Hematopoietic multipotent progenitor cell treated with erythropoietin and hydrocortisone succinate and interleukin-3 and kit ligand, for 4 days (in vitro differentiated cells): ENCODE measurements at places on chromosomes 2 and 18.
A peak's percentile ranks its signal among the peaks of the same experiment; 100 is the strongest.

GRCh38 chr2:238970553-238971081, 122.7 kb downstream of the TWIST2 start:
- DNase-seq, result peak; percentile 67

- no peak for DNase-seq
Measured at GRCh38 chr2:146992466-146992865, 852.4 kb upstream of the ACVR2A start.

- DNase-seq, result no peak
Measured at GRCh38 chr2:63662028-63662804, 73.5 kb downstream of the MDH1 start.

GRCh38 chr2:74497777-74498499, 1.5 kb downstream of the LBX2 start:
- DNase-seq, result peak; percentile 56

GRCh38 chr2:99607454-99607853, 117.6 kb upstream of the REV1 start:
- no peak for DNase-seq

- no peak for DNase-seq
Measured at GRCh38 chr2:198490748-198491147, 686.4 kb downstream of the PLCL1 start.

GRCh38 chr2:219298759-219299371, 10.3 kb downstream of the PTPRN start:
- peak; percentile 91 for DNase-seq

DNA sequence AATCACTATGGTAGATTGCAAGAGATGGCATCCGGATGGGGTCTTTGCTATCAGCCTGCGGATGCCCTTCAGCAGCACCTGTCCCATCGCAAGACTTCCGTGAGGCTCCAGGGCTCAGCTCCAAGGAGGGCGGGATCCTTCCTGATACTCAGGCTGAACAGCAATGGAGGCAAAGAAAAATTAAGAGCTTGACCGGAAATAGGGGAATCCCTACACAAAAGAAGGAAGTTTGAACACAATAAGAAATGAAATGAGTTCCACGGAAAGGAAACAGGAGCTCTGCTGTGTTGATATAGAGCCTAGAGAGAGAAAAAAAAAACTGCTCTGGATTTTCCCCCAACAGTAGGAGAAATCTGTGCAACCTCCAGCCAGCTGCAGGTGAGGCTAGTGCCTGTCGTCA, 91.9 kb downstream of the ARL4C start:
- DNase-seq, result no peak

GRCh38 chr2:214005337-214005736, 405.5 kb upstream of the VWC2L start:
- no peak for DNase-seq

DNA sequence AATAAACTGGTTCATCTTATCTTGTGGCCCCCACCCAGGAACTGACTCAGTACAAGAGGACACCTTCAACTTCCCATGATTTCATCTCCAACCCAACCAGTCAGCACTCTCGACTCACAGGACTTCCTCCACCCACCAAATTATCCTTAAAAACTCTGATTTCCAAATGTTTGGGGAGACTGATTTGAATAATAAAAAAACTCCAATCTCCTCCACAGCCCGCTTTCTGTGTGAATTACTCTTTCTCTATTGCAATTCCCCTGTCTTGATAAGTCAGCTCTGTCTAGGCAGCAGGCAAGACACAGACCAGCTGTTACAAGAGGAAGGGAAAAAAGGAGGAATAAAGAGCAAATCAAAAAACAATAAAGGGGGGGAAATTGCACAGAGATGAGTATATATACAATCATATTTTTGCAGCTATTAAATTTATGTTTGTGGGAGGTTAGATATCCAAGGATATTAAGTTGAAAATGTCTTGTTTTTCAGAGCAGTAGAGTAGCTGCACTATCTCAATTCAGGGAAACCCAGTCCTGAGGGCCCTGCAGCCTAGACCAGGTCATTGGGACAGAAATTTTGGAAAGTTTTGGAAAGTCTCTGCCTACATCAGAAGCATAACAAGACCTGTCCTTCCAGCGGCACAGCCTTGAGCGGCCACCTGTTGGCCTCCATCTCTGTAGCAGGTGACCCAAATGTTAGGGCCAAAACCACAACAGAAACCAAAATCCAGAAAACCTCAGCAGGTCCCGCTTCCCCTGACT, 32.8 kb upstream of the SIGLEC15 start:
- DNase-seq, result no peak

DNA sequence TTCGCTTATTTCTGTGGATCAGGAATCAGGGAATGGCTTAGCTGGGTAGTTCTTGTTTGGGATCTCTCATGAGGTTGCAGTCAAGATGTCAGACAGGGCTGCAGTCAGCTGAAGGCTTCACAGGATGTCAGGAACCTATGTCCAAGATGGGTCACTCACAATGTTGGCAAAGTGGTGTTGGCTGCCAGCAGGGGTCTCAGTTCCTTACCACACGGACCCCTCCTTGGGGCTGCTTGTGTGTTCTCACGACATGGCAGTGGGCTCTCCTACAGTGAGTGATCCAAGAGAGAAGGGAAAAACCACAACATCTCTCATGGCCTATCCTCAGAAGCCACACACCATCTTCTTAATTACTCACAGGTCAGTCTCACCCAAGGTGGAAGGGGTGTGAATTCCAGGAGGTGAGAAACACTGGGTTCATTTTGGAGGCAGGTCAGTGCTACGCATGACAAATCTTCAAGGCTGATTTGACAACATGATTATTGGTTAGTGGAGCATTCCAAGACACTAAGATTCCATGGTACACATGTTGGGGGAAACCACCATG, 1.3 kb upstream of the ANTXR1 start:
- no peak for DNase-seq

GRCh38 chr2:79368116-79368630, 144.7 kb upstream of the CTNNA2 start:
- DNase-seq, result no peak

GRCh38 chr2:195105581-195105980, 551.4 kb upstream of the SLC39A10 start:
- no peak for DNase-seq

DNA sequence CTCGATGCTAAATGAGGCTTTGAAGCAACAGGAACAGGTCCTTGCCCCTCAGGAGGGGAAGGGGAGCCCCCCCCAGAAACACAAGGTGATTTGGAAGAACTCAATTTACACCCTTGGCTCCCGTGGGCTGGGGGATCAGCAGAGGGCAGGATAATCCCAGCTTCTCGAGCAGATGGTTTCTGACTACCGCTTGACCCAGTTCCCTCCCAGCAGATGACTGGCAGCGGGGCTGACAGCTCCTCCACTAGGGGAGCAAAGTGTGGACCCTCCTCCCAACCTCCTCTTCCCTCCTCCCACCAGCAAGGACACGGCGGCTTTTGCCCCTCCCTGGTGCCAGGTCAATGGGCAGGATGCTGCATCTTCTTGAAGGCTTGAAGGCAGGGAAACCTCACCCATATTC, 3.5 kb upstream of the INHBB start:
- DNase-seq, result no peak

DNA sequence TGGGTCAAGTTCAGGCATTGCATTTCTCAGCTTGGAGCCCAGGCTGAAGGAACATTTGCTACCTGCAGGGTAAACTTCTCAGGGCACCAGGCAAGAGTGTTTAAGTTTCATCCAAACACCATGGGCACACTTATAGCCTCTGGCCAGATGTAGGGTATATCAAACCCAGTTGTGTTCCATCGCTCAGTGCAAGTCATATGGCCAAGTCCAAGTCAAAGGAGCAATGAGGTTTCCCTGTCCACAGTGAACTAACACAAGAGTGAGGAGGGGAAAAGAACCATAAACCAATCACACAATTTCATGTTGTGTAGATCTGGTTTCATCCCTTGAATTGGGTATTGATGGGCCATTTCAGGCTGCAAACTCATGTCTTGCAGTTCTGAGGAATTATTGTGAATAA, 107.2 kb downstream of the SOX11 start:
- no peak for DNase-seq

GRCh38 chr2:85802354-85803103, 48.7 kb downstream of the ATOH8 start:
- no peak for DNase-seq

DNA sequence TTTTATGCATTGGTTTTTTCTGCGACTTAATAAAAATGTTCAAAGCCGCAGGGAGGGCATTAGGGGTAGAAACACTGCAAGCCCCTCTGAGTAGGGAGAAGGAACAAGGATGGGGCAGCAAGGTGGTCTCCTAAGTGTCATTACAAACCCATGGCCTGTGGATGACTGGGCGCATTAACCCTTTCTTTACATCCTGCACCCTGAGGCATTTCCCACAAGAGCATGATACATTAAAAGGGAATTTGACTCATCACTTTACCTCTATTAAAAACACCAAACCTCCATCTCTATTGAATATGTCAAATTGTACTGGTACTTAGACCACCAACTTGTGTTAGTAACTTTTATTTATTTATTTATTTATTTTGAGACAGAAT, 112.5 kb downstream of the VIT start:
- no peak for DNase-seq

DNA sequence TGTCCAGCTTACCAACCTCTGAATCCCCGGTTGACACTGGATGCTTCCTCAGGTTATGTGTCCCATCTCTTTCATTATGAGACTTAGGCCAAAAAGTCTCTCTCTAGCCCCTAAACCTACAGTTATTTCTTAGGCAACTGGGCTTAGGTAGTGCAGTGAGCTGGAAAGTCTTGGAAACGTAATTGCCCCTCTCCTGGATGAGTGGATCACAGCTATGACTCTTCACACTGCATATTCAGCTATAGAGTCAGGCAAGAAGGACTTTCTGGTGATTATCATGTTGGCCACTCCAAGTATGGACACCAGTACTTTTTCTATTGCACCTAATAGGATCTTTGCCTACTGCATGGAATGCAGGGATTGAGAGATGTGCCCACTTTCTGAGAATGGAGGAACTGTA, 458.3 kb upstream of the CELF4 start:
- DNase-seq, result no peak

GRCh38 chr2:10901160-10901939, 10.4 kb upstream of the KCNF1 start:
- DNase-seq, result no peak

DNA sequence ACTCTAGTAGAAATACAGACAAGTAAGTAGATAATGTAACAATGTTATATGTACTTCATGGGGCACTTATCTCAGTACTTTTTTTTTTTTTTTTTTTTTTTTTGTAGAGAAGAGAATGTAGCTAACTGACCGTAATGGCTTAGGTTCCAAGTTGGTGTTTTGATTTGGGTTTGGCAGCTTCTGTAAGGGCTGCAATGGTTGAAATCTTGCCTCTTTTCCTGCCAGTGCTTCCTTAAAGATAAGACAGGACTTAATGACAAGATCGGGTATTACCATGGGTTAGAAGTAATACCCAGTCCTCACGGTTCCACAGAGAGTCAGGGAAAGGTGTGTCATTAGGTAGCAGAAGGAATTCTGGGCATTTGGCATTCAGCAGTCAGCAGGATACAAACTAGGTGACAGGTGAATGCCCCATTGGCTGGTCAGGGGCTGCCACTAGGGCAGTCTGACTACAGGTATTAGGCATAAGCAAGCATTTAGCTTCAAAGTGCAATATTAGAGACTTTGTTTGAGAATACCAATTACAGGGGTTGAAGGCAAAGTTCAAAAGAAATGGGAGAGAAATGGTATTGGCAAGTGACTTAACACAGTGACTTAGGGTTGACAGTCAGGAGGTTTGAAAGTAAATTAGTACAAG, 189.4 kb upstream of the RND3 start:
- no peak for DNase-seq

GRCh38 chr2:201164166-201164565, 18.8 kb upstream of the CASP10 start:
- DNase-seq, result no peak

GRCh38 chr2:41772697-41773096, 275.1 kb upstream of the PKDCC start:
- no peak for DNase-seq

DNA sequence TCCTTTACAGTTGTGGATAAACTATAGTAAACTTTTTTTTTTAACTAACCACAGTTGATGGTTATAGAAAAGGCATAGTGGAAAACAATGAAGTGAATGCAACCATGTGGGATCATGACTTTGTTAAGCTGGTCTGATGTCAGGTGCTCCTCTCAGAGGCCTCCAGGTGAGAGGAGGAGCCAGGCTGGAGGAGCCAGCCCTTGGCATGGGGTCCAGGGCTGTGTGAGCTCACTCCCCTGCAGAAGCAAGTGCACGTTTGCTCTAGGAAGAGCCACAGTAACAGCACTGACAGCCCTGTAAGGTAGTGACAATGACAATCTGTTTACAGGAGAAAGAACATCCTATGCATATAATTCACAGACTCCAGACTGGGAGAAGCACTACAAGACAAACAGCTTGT, 5.7 kb downstream of the PPP1R7 start:
- DNase-seq, result no peak

DNA sequence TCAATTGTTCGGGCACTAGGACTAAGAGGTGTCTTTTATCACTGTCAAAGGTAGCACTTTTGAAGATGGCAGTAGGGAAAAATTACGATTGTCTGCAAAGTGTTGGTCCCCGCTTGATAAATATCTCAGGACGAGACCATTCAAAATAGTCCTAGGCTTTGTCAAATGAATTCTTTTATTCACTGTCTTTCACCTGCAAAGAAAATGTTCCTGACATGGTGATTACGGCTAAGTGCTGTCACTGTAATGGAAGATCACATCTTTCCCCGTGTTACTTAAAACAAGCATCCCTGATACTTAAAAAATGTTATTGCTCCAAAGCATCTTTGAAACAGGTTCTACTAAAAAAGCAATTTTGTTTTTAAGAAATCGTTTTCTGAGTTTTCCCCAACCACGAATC, 71.7 kb downstream of the KCTD1 start:
- no peak for DNase-seq

DNA sequence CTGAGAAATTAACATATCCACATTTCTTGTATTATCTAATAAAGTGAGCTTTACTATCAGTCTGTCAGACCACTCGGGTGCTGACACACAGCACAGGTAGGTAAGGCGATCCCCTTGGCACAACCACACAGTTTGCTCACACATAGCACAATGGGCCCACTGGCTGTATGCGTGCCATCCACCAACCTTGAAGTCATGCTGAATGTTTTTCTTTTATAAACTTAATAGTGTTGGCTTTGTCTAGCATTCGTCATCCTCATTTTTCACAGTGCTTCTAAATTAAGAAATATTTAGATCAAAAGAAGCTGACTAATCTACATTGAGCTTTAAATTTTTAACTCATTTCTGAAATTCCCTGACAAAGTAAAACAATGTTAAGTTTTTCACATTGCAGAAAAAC, 50.0 kb upstream of the PAPOLG start:
- no peak for DNase-seq

- DNase-seq, result peak; percentile 28
Measured at GRCh38 chr2:98357849-98358248, 11.6 kb downstream of the CNGA3 start.

DNA sequence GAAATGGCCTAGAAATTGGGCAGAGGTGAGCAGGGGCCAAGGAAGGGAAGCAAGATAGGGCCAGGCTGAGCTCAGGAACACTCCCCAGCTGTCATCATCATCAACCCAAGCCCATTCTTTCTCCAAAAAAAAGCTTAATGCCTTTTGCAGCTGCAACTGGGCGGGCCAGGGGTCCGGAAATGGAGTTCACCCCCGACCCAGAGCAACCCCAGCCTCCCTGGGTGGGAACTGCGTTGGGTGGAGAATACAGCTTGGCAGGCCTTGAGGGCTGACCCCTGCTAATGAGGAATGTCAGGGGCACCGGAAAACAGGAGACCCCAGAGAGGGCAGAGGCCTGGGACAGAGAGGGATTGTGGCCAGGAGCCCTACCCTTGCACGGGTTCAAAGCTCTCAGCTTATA, 64.8 kb downstream of the TNS1 start:
- DNase-seq, result no peak

- DNase-seq, result no peak
Measured at GRCh38 chr2:210086292-210086691, 83.9 kb downstream of the RPE start.
